ENCODE measurements at places on chromosomes 1 and 21. TPM values are rescaled to one million over a fixed set of nuclear protein-coding genes. Genes with fewer than 3 reads are reported as not detected.

- no peak for DNase-seq
Measured at GRCh38 chr1:43520100-43520778, 10.4 kb upstream of the PTPRF start.

Gene TAS1R1
- total RNA-seq = not detected

DNA sequence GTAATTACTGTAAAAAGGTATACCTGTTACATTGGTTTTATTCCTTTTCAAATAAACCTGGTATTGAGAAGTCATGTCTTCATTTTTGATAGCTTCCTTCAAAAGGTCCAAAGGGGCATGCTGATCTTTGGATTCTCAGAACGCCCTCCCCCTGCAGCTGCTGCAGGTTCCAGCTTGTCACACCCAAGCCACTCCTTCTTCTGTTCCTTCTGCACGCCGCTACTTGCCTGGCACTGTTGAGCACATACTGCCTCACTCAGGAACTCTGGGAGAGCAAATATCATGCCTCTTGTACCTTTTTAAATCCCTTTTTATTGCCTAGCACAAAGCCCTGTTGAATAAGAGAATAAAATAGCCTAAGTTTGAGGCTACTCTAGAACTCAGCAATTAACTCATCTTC lies 136.9 kb downstream of the BARHL2 start:
- no peak for DNase-seq

DNA sequence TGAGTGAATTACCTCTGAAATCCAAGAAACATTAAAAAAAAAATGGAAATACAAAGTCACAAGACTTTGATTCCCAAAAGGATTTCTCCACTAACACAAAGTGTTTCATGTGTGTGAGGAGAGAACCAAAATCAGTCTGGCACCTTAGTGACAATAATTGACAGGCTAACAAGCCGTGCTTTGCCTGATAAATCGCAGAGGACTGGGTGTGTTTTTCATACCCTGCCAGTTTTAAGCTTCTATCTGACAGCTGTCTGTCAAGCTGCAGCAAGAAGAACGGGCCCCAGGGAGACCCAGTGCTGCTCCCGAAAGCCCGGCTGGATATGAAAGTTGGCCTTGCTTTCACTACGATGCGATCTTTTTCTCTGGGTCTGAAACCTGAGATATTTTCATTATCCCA lies 101.6 kb upstream of the KCNK2 start:
- DNase-seq = no peak

DNA sequence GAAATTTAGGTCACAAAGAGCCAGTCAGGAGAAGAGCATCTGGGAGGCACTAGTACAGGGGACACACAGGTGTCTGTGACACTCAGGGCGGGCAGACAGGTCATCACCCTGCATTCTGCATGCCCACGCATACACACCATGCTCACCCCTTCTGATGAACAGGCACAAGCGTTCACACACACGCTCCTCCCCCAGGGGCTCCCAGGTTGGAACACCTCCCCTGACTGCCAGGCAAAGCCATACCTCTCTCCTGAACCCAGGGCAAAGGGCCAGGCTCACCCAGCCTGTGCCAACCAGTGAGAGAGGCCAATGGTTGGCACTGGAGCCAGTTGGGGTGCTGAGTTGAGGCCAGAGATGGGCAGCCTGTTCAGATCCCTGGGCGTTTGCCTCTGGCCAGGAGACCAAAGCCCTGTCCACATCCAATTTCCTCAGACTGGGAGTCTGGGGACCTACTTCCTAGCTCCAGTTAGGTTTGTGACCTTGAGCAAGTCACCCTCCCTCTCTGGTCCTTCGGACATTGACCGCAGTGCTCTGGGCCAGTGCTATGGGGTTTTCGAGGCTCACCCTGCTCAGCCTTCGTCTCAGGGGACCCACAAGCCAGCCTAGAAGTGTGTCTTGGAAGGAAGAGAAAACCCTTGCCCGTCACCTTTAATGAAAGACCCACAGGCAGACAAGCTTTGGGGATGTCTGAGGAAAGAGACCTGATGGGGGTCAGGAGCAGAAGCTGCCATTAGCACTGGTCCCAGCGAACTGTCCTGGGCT lies 5.8 kb upstream of the LAD1 start:
- DNase-seq = no peak

Data from activated CD8-positive, alpha-beta T cell treated with anti-CD3 and anti-CD28 coated beads for 36 hours (primary cell).